Left renal cortex interstitium (tissue), 4 donors: ENCODE measurements at places on chromosomes 2 and 18.

DNA sequence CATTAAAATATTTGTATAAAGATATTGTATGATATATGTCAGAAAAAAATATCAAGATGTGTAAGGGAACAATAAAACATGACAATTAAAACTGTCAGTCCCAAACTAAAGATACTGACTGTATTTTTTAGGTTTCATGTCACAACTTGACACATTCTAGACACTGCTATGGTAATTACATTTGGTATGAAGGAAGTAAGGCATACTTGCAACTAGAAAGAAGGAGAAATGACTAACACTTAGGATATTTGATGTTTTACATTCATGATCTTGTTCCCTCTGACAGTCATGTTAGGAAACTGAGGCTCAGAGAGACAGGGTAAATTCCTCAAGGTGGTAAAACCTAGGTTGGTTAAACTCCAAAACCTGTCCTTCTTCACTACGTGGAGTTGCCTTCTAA is 68.3 kb downstream of the TMEFF2 start:
- no peak for DNase-seq

DNA sequence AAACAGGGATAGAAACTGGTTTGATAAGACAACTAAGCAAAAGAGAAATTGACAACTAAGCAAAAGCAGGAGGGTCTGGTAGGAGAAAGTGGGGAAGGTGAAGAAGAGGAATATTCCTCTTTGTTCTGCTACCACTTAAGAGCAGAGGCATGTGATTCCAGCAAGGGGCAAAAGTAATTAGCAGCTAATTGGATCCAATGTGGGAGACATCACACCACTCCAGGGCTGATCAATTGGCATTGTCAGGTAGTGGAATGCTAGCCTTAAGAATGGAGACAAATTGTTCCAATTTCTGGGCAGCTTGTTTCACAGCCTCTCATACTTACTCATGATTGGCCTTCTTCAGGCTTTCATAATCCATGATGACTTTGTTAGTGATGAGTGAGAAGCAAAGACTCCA is 547.1 kb upstream of the GCFC2 start:
- no peak for DNase-seq

DNA sequence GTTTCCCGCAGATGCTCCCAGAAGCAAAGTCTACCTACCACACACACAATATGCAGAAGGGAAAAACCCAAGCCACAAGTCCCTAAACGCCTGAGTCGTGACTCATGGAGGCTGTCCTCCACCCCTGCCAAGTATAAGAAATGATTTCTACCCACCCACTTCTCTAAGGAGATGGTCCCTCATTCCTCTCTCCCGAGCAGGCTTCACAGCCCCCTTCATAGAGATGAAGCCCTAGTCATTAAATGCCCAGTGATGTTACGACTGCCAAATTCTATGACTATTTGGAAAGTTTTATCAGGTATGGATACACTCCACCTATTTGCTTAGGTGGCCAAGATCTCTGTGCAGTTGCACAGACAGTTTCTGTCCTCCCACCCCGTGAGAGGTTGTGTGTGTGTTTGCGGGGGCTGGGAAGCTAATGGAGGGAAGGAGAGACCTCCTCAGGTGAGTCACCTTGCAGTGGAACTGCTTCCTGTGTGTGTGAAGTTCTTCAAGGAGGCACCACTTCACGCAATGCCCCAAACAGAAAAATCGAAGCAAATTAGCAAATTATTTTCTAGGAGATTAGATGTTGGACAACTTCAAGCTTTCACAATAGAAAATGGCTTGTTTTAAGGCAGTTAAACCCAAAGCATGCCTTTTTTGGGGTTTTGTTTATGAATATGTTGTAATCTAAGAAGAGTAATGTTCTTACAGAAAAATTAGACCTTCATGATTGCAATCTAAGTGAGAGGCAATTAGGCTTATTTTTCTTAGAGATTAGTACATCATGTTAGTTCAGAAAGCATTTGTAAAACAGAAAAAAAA is 175.2 kb downstream of the TGIF1 start:
- no peak for DNase-seq

DNA sequence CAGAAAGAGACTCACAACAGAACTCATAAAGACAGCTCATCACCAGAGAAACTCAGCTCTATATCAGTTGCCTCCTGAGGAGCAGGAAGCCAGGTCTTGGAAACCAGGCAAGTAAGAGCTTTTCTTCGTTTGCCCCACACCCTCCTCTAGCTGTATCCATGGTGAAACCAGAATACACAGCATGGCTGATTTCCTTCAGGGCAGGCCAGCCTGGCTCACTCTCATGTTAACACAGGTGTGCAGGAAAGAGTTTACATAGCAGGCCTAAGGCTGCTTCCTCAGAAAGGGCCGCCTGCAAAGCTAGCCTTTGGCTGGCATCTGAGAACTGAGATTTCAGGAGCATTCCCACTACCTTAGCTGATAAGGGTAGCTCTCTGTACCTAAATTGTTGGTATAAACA is 65.7 kb downstream of the KLHL14 start:
- DNase-seq = no peak

DNA sequence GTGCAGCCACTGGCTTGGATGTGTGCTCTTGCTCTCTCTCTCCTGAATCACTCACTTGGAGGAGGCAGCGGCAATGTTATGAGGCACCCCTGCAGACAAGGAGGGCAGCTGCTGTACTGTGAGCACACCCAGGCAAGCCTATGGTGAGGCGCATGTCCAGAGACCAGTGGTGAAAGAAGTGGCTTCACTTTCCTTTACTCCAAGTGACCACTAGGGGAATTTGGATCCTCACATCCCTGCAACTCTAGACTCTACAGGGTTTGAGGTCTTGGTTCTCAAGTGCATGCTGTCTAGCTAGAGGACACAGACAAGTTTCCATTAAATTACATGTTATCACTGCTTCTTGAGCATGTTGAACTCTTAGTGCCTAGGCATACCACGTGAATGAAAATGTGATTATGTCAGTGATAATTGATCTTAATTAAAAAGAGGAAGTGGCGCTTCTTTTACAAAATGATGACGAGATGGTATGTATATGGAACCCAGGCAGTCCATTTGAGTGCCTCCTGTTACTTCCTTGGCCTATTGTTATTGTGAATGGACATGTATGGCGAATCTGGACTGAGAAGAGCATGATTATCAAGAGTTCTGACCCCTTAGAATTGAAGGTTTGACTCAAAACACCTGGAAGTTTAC is 181.0 kb upstream of the CDH2 start:
- no peak for DNase-seq
